Motor neuron (in vitro differentiated cells): ENCODE measurements at places on chromosomes 1 and 21.

DNA sequence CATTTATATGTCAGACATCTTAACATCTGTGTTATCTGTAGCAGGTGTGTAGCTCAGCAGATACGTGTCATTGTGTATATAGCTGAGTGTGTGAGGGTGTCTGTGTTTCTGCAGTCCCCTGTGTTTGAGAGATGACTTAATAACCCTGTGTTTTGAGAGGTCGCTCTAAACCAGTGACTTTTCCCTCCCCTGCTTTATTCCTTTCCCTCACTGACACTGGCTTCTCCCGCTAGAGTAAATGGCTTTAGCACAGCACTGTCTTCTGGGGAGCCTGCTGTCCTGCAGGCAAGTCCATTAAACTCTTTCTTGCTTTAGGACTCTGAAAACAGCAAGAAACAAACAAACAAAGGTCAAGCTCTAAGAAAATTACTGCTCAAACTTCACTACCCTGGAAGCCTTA is 53.0 kb downstream of the VANGL1 start:
- ATAC-seq = peak; percentile 65

DNA sequence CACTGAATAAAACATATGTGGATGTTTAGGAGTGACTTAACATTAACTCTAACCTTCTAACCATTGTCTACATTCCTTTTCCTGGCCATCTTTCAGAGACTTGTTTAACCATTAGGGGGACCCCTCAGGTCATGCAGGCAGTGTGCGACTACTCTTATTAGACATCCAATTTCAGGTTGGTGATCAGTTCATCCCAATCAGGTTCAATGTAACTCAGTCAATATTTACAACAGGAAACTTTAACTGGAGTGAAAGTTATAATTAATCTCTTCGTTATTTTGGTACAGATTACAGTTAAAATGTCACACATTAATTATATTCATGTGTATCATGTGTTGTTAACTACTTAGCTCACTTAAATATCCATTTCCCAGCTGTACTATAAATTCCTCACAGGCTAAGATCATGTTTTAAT is 68.8 kb upstream of the RGS1 start:
- no peak for ATAC-seq

GRCh38 chr1:186175588-186175987 is 199.5 kb downstream of the TPR start:
- no peak for ATAC-seq

DNA sequence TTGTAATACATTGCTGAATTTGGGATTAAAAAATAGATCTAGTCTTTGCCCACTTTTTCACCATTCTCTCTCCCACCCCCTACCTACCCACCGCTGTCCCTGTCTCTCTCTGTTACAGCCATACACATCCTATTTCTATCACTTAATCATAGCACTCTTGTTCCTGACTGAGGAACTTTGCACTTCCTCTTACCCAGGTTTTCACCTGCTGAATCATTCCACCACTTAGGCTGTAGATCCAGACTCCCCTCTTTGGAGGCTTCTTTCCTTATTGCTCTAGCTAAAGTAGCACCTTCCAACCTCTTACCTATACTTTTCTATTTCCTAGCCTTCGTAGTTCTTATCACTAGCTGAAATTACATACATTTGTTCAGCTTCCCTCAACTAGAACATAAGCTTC is 59.6 kb downstream of the ATP6V1G3 start:
- ATAC-seq = no peak

DNA sequence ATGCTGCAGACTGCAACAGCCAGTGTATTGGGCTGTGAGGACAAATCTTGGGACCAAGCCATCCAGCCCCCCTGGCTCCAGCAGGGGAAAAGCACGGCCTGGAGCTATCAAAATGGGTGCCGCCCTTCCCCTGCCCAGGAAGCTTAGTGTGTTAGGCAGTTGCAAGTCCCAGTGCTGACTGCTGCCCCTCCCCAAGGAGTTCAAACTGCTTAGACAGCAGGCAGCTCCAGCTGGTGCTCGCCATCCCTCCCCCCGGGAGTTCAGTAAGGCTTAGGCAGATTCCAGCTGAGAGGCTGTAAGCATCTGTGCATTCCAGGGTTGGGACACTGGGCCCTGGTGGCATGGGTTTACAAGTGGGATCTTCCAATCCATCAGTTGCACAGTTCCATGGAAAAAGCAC is 579.6 kb upstream of the NR5A2 start:
- peak; percentile 26 for ATAC-seq

DNA sequence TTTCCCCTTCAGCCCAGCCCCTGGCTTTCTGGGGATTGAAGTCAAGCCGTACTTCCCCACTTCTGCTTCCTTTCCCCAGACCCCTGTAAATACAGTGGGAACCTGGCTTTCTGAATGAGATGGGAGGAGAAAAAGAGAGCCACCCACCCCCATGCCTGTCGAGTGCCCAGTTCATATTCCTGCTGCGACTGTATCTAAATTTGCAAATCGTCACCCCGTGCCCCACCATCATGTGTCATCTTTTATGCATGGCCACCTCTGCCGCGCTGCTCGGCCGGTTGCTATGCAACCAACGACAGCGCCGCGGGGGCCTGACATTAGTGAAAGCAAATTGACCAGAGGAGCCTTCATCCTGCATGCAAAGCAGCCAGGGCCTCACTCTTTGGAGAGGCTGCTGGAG is 143.0 kb downstream of the ELAVL4 start:
- peak; percentile 69 for ATAC-seq

- peak; percentile 84 for ATAC-seq
Measured at GRCh38 chr1:68904477-68904876, 407.6 kb upstream of the DEPDC1 start.

DNA sequence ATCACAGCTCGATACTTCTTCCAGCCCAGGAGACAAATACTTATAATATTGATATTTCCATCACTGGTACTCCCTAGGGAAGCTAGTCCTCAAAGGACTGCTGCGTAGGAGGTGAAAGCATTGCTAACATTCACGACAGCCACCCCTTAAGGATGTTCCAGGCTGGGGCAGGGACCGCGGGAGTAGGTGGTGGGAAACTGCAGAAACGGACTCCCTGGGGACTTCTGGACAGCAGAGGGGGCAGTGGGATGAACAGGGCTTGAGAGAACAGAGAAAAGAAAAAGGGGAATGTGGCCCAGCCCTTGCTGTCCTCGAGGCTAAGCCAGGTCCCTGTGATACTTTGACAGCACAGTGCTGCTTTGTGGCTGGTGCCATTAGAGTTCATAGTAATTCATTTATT is 108.0 kb downstream of the HMGB4 start:
- ATAC-seq = peak; percentile 46

- no peak for ATAC-seq
Measured at GRCh38 chr21:30044447-30045064, 104.8 kb upstream of the GRIK1 start.

- ATAC-seq = no peak
Measured at GRCh38 chr1:229079016-229079595, 191.8 kb upstream of the RAB4A start.

GRCh38 chr1:24415910-24416665 is 486 bp downstream of the NIPAL3 start:
- peak; percentile 2 for ATAC-seq

GRCh38 chr1:4928186-4928585 is 273.8 kb downstream of the AJAP1 start:
- no peak for ATAC-seq

DNA sequence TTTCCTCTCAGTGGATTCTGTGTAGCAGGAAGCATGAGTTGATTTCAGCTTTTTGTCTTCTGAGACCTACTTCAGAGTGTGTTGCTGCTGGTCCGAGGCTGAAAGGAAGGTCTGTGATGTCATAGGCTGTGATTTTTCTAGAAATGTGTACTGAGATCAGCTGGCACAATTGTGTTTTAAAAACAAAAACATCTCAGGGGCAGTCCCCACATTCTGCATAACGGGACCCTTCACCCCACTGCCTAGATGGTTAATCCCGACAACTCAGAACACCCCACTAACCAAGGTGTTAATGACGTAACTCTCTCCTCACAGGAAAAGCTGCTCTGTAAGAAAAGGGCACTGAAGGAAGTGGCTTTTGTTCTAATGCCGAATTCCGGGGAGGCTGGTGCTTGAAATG is 59.8 kb upstream of the PPP2R5A start:
- no peak for ATAC-seq

DNA sequence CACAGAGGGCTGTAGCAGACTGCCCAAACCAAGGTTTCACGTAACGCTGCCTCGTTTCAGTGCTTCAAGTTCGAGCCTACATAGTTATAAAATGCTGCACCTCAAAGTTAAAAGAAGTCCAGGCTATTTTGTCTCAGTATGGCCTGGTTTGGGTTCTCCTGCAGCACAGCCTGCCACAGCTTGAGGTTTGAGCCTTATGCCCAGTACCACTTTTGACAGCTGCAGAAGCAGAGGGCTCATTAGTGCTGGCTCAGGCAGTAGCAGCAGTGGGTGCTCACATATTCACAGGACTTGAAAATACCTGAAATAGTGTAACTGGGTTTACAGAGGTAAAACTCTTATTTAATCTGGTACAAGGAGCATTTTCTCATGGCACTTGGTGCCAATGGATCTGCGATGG is 15.3 kb downstream of the SPATA46 start:
- ATAC-seq = no peak

- ATAC-seq = peak; percentile 86
Measured at GRCh38 chr1:110087812-110088738, 17.6 kb upstream of the ALX3 start.

DNA sequence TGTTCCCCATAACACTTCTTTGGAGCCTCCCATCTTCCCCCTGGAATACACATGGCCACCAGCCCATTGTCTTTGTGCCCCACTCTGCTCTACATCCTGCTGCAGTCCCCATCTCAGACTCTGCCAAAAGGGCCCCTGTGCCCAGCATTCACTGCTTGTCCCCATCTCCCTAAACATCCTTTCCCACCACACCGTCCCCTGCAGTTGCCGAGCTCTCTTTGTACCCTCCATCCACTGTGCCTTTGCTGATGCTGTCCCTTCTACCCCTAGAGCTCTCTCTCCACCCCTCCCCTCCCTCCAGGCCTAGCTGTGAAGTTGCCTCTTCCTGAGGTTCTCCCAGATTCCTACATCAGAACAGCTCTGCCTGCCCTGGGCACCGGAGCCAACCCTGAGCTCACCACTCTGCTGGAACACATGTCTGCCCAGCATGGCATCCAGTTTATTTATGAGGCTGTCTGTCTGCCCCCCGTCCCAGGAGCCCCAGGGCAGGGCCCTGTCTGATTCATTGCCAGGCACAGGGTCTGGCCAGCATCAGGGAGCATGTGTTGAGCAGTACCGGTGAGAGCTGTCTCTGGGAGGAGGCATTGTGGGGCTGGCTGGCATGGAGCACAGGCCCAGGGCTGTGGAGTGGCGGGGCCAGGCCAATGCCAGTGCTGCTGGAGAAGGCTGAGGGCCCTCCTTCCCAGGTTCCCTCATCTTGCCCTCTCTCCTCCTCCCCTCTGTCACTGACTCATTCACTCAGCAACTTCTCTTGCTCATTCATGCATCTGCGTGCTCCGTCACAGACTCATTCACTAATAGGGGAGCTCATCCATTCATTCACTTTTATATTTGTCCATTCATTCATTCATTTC is 28.8 kb downstream of the EDN2 start:
- ATAC-seq = peak; percentile 49

DNA sequence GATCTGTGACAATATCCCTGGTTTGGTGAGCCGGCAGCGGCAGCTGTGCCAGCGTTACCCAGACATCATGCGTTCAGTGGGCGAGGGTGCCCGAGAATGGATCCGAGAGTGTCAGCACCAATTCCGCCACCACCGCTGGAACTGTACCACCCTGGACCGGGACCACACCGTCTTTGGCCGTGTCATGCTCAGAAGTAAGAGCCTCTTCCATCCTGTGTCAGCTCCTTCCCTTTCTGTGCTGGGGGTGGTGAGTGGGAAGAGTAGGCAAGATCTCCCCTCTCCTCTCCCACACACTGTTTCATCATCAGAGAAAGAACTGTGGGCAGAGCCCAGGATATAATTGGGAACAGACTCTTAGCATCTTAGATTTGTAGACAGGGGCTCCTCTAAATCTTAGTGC is 6.1 kb downstream of the WNT2B start:
- no peak for ATAC-seq

GRCh38 chr1:67629370-67630075 is 55.5 kb upstream of the GADD45A start:
- ATAC-seq = no peak
